CD4-positive, alpha-beta T cell treated with Interleukin-17A for 1 hour (primary cell): ENCODE measurements at places on chromosomes 16 and 17.

DNA sequence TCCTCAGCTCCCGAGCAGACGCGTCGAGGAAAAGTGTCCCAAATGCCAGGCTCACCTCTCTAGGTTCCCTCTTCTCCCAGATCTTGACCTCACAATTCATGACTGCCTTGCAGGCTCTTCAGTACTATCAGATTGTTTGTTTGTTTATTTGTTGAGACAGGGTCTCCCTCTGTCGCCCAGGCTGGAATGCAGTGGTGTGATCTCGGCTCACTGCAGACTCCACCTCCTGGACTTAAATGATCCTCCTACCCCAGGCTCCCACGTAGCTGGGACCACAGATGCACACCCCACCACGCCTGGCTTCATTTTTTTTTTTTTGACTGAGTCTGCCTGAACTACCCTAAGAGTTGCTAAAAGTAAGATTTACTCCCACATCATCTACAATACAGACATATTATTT, 15.9 kb downstream of the TMEM235 start:
- DNase-seq = no peak

DNA sequence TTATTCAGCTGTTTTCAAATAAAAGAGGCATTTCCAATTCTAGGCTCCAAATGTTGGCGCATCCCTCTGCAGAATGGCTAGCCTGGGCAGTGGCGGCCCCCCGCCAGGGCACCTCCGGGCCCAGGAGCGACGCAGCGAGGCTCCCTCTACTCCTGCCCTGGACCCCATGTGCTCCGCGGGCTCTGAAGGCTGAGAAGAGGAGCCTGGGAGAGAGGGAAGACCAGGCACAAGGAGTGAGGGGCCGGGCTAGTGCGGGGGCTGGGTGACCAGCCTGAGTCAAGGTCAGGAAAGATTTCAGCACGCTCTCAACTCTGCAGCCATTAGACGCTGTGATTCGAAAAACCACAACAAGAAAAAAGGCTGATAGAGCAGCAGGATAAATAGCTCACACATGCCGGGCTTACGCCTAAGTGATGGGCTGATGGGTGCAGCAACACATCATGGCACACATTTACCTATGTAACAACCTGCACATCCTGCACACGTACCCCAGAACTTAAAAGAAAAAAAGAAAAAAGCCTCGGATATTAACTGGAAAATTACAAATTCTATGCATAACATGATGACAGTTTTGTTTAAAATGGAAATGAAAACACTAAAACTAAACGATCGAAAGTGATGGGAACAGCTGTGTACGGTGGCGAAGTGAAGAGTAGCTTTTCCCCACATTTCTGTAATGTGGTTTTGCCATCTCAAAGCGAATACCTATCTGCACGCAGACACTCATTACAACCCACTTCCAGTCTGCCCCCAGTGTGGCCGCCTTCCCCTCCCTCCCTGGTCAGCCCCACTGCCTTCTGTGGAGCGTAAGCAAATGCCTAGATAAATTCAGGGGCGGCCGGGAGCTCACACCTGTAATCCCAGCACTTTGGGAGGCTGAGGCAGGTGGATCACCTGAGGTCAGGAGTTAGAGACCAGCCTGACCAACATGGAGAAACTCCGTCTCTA, 44.4 kb downstream of the MAP1LC3B start:
- DNase-seq = no peak

DNA sequence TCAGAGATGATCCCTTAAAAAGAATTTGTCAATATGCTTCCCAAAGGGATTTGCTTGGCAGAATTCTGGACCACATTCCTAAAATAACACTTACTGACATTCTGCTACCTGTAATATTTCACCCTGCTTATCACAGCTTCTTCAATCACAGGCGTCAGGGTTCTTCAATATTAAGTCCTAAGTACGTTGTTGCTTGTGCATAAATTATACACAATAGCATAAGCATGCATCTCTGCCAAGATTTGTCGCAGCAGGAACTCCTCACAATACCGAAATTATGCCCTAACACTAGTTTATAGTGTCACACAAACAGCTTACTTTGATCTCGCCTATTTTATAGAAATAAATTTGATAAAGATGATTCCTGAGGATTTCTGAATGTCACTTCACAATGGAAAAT, 48.9 kb downstream of the UBE2G1 start:
- DNase-seq = no peak

DNA sequence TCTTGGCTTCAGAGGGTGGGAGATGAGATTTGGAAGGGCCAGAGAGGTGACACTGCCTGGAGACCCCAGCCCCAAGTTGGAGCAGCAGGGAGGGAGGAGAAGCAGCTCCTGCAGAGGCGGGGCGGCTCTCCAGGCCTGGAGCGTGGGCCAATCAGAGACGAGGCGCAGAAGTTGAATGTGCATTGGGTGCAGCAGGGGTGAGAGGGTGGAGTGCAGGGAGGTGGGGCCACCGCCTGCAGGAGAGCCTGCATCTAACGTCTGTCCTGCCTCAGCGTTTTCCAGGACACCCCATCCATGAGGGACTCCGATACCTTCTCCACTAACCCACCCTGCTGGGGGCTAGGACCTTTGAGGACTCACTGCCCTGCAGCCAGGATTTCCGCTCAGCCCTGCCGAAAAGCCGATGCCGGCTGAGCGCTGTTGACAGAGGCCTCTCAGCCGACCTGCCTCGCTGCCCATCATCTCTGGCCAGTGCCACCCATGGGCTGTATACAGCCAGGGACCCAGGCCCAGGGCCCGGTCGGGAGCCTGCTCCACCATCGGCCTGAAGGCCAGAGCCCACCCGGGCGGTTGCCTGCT, 146.2 kb downstream of the ENGASE start:
- DNase-seq = no peak

DNA sequence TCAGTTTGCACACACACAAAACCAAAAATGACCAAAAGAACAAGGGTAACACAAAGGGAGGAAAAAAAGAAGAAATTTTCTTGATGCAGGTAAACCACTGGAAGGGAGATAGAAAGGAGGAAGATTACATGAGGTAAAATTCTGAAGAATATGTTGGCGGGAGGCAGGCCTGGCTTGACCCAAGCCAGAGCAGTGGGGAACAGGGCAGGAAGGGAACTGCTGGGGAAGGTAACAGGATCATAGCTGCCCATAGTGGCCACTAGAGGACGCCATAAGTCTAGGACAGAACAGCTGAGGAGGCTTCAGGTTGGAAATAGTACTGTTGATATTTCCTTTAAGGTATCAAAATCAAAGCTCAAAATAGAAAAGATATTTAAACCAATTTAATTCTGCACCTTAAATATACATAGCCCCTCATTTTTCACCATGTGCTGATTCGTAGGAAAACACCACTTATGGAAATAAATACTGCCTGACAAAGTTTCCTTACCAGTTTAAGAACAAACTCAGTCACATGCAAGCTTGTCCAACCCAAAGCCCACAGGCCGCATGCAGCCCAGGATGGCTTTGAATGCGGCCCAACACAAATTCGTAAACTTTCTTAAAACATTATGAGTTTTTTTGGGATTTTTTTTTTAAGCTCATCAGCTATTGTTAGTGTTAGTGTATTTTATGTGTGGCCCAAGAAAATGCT, 15.5 kb downstream of the VPS35 start:
- DNase-seq = peak; percentile 65

DNA sequence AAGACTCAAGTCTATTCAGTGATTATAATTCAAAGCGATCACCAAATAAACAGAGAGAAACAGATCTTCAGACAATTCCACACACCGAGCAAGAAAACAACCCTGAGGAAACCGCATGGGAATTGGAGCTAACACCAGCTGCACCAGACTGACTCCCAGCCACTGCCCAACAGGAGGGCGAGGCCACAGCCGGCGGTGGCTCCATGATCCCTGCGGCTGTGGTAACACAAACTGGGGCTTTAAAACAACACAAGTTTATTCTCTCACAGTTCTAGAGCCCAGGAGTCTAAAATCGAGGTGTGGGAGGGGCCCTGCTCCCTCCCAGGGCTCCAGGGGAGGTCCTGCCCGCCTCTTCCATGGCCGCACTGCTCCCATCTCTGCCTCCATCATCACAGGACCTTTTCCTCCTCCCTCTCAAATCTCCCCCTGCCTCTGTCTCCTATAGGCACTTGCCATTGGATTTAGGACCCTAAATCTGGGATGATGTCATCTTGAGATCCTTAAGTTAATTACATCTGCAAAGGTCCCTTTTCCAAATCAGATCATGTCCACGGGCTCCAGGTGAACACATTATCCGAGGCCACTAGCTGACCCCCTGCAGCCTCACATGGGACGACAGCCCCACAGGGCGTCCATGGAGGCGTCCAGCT, 9.7 kb upstream of the HEXD start:
- DNase-seq = no peak

- no peak for DNase-seq
These were observed 99.5 kb upstream of the CDC42EP4 start for GRCh38 chr17:73411313-73411747.

- DNase-seq = peak; percentile 82
These were observed 41.8 kb downstream of the BRD7 start for GRCh38 chr16:50326835-50327465.

- DNase-seq = no peak
These were observed 40.1 kb downstream of the SCNN1B start for GRCh38 chr16:23342083-23342640.

GRCh38 chr16:74999219-74999608, 390 bp downstream of the ZNRF1 start:
- peak; percentile 34 for DNase-seq

- DNase-seq = peak; percentile 79
These were observed 15.8 kb downstream of the TMC6 start for GRCh38 chr17:78112518-78113471.

GRCh38 chr16:75109732-75110243, 6.8 kb downstream of the LDHD start:
- DNase-seq = no peak

GRCh38 chr16:78230832-78231231, 131.4 kb downstream of the WWOX start:
- no peak for DNase-seq

- DNase-seq = no peak
These were observed 621 bp downstream of the KCNJ2 start for GRCh38 chr17:70169709-70170597.

DNA sequence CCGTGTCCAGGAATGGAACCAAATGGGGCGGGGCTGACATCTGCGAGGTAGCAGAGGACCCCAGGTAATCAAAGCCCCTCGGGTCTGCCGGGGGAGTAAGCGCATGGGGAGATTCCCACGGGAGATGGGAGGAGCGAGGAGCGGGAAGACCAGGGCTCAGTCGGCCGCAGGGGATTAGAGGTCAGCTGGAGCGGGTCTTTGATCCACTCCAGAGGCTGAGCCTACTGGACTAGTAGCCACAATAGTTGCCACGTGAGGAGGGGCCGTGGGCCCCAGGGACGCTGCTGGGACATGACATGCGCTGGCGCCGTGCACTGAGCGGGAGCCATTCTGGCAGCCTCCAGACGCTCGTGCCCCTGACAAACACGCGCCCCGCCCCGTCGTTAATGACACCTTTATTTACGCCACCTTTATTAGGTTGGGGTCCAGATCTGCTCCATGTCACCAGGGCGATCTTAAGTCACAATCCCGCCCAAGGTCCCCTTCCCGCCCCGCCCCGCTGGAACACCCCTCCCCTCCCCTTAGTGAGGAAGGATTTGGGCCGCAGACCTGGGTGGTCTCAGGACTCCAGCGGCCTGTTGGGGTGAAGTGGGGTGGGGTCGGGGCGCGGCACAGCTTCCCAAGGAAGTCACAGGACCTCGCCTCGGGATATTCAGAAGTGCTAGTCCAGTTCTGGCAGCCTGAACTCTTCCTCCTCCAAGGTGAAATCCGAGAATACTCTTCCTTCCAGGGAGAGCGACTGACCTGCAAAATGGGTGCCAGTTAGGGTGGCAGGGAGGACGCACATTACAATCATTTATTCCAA, 15.0 kb downstream of the PPY start:
- no peak for DNase-seq

DNA sequence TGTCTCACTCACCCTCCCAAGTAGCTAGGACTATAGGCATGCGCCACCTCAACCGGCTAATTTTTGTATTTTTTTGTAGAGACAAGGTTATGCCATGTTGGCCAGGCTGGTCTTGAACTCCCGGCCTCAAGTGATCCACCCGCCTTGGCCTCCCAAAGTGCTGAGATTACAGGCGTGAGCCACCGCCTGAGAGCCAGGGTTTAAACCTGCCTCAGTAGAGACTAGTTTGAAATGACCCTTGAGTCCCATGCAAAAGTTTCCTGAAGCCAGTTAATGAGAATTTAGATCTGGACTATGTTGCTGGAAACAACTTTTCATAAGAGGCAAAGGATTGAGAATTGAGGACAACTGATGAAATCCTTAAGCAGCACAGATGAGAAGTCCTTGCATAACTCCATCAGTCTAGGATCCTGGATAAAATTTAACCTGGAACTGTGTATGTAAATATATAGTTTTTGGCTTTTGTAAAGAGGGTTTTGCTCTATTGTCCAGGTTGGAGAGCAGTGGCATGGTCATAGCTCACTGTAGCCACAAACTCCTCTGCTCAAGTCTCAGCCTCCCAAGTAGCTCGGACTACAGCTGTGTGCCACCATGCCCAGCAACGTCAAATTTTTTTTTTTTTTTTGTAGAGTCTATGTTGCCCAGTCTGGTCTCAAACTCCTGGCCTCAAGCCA, 43.2 kb downstream of the CYB5B start:
- no peak for DNase-seq

DNA sequence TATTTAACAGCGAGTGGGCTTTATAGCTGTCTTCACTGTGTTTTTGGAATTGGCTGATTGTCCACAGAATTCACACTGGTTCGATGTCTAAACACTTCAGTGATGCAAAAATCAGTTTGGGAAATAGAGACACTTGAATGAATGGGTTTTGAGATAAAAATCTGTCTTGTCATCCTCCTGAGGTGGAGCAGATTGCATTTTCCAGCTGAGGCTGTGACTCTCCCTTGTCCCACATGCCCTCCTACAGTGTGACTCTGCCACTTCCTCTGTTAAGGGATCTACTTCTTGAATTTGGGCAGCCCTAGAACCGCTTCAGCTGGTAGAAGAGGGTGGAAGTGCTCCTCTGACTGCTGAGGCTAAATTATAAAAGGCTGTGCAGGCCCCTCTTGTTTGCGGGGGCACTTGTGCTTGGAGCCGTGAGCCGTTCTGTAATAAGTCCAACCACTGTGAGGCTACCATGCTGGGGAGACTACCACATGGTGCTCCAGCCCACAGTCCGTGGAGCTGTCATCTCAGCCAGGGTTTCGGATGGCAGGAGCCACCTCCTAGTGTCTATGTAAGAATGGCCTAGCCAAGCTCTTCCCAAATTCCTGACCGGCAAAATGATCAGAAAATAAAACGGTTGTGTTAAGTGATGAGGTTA, 175.9 kb downstream of the SPECC1 start:
- no peak for DNase-seq

DNA sequence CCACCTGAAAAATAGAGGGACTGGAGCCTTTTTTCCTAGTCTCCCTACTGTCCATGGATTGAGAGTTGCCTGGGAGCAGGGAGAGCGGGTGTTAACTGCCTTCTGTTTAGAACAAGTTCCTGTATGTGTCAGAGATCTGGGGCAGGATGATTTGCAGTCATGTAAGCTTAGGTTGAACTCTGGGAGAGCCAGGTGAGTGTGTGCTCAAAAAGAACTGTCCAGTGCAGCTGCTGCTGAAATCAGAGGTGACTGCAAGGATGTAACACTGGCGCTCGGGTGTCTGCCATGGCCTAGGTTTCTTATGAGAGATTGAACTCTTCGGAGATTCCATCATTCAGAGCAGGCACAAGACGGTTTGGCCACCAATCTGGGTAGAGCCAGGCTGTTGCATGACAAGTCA, 432.5 kb downstream of the CDH13 start:
- no peak for DNase-seq

- no peak for DNase-seq
These were observed 980 bp downstream of the LLGL1 start for GRCh38 chr17:18226284-18226945.
